HAP-1 (cell line): ENCODE measurements at places on chromosomes 12 and 14.

- no peak for DNase-seq
Measured at GRCh38 chr12:98174428-98174809, 341.0 kb upstream of the TMPO start.

DNA sequence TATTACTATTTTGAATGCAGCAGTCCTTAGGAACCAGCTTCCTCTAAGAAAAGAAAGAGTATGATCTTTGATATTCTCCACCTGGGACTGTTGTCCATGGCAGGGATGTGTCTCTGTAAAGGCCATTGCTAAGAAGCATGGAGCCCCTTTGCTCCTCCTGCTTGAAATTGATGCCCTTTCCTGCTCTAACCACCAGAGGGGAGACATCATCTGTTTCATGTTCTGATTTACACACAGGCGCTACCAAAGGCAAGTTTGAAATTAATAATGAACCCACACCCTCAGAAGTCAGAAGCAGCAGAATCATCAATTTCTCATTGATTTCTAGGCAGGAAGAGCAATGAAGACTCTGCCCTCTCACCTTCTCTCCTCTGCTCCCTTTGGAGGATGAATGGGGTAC is 253.8 kb downstream of the RMST start:
- DNase-seq, result no peak

- DNase-seq, result peak; percentile 87
Measured at GRCh38 chr12:50924439-50925341, 27.7 kb upstream of the HIGD1C start.

- no peak for DNase-seq
Measured at GRCh38 chr14:43087666-43088065, 1419.4 kb downstream of the FSCB start.
